ENCODE measurements at places on chromosomes 11 and 22.

- peak; percentile 60 for DNase-seq
These were observed 20.6 kb upstream of the PLEKHB1 start for GRCh38 chr11:73625696-73626318.

DNA sequence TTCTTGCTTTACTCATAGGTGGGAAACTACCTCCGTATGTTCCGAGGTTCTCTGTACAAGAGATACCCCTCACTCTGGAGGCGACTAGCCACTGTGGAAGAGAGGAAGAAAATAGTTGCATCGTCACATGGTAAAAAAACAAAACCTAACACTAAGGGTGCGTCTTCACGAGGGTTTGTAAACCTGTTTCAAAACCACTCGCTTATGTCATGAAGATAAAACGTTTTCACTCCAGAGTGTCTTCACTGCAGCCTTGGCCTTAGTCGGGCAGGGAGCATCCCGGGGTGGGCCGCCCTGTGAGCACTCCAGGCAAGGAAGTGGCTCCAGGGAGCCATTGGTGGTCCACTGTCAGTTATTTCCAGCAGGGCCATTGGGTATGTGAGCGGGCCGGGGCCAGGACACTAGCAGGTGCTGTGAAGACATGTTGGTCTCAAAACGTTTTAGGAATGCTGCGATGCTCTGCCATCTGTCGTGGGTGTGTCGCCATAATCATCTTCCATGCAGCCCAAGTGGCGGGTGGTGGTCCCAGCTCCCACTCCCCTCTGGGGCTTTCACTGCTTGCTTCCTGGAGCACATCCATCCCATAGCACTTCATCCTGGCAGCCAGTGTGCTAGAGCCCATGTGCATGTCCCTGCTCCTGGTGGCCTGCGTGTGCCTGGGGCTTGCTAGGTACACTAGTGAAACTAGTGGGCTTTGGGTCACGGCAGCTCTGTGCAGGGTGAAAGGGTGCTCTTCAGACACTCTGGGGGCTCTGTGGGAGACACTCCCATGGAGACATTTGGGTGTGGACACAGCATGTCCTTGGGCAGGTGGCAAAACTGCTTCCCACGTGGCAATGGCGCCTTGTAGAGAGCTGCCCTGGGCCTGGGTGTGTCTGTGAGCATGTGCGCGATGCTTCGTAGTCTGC is 5.2 kb downstream of the SMARCB1 start:
- DNase-seq = no peak

DNA sequence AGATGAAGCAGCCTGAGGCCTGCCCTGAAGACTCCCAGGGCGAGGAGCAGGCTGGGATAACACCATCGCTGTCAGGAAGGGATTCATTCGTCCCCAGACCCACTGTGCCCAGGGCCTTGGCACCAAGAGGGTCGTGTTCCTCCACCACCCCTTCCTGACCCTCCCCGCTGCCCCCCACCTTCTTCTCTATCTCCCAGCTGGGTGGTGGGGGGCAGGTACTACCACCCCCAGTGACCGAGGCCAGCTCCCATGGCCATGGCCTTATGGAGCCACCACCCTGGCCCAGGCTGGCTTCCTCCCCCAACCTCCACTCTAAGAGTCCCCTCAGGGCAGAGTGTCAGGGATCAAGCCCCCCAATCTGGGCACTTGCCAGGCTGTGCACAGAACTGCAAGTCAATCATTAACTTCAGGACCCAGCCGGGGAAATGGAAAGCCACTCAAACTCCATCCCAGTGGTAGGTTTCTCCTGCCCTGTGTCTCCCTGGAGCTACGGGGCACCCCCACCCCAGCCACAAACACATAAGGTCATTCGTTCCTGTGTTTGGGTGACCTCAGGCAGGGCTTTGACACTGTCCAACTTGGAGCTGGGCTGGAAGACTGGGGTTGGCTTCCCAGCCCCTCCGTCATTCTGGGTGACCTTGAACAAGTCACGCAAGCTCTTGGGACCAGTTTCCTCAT is 33.3 kb upstream of the WNT11 start:
- no peak for DNase-seq

GRCh38 chr22:41596776-41597634 is 7.4 kb upstream of the PMM1 start:
- DNase-seq = no peak

DNA sequence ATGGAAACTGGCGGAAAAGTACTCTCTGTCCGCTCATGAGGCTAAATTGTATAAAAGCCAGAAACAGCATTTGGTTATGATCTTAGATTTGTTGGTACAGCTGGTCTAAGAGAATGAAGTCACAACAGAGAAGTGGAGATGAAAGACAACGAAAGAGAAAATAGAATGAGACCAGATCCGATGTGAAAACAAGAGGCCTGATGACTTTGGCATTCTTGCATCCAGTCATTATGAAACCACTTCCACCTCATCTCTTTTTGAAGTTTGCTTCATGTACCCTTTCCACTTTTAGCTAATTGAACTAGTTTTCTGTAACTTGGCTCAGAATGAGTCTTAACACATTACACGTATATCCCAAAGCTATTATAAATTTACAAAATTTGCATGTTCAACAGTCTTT is 1431.7 kb downstream of the LRRC4C start:
- DNase-seq = no peak

DNA sequence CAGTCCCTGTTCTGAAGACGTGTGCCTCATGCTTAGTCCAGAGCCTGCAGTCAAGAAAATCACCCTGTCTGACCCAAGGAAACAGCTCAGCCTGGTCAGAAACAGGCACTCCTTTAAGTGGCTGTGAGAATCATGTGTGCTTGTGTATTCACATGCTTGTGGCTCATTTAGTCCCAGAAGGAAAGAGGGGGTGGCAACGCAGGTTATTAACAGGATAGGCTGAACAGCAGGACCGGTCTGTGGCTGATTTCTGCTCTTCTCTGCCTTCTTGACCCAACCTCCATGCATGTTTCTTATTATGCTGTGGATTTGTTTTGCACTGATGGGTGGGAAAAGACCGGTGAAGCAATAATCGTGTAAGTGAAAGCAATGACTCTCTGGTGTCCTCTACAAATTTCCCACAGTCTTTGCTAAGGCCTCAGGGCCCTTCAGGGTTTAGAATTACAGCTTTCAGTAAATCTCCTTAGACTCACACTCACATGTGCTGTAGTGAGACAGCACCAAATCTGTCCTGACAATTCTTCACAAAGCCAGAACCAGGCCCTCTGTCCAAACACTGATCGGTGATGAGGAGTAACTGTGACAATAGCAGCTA is 288.1 kb downstream of the ETS1 start:
- DNase-seq = no peak

GRCh38 chr11:726278-727220 is 20.5 kb downstream of the EPS8L2 start:
- DNase-seq = no peak

DNA sequence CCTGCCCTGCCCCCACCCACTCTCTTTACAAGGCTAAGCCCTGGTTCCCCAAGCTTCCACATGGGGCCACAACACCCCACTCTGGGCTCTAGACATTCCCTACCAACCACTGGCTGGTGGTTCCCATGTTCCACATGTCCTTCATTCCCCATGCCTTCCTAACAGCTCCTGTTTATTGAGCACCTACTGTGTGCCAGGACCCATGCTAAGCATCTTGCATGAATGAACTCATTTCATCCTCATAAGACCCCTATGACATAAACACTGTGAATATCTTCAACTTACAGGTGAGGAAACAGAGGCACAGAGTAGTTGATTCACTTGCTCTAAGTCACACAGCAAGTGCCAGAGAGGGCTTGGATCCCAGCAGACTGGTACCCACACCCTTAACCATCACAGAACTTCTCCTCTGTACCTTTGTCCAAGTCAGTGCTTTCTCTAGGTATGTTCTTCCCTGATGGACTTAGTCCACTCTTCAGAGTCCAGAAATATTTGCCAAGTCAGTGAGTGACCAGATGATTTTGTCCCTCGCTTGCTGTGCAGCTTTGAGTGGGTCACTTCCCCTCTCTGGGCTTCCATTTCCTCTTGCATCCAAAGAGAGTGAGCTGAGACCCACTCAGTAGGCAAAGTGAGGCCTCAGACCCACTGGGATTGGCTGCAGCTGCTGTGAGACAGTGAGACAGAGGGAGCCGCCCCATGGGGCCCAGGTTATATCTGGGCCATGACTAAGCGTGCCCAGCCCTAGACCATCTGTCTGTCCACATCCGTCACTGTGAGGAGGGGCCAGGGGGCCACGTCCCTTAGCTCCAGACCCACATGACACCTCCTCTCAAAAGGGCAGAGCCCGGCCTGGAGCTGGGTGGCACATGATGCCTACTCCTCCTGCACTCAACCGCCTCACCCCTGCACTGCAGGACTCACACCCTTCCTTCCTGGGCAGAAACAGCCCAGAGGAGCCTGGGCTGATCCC is 132.4 kb downstream of the MN1 start:
- no peak for DNase-seq

DNA sequence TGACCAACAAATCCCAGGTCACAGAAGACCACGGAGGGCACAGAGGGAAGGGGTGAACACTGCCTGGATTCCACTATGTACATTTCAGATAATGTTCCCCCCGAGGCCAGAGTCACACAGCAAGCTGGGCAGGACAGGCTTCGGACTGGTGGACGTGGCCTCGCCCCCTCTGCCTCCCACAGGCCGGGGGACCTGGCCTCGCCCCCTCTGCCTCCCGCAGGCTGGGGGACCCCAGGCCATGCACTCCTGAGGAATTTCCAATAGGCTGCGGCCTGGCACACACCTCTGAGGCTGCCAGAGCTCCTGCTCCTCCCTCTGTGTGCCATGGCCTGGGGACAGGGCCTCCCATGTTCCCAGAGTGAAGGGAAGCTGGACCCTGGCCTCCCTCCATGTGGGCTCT is 1352.8 kb downstream of the BRD1 start:
- DNase-seq = no peak

DNA sequence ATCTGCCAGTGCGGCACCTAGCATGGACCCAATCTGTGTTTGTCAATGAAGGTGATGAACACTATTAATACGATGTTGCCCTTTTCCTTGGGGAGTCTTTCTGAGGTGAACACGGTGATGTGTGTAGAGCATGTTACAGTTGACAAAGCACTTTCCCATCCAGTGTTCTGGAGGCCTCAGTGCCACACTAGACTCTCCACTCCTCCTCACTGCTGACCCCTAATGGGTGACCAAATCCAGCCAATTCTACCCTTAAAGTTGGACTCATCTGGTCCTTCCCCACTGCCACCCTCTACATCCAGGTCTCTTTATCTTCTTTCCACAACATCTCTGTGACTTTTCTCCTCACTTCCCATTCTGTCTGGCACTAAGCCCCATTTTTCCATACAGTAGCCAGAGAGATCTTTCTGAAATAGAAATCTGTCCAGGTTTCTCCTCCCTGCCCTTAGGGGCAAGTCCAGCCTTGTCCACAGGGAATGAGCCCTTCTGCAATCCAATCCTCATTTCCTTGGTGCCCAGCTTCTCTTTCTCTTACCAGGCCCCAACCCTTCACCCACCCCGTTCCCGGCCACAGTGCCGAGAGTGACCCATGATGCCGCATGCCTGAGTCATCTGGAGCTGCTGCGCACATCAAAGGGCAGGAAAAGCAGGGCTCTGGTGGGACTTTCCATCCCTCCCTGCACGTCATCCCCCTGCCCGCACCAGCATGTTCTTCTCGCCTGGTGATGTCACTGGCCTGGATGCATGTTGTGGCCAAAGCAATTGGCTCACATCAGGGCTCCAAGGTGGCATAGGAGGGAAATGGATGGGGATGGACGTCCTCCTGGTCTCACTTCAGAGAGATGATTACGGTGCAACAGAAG is 64.2 kb downstream of the RASSF10 start:
- no peak for DNase-seq

- DNase-seq = no peak
These were observed 26.2 kb downstream of the OR10A6 start for GRCh38 chr11:7904917-7905316.

- DNase-seq = no peak
These were observed 69.2 kb downstream of the COMMD9 start for GRCh38 chr11:36219996-36220395.

DNA sequence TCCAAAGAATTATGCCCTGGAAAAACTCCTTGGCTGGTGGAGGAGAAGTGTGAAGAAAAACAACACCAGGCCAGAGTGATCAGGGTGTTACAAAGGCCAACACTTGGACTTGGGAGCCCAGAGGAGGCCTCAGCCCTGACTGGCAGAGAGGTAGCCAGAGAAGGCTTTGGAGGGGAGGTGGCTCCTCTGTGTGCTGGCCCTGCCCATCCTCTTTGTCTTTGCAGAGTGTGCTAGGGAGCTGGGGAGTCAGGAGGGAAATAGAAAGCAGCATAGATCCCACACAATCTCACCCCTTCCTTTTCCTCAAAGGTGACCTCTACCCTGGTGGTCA is 12.0 kb upstream of the P2RY6 start:
- DNase-seq = no peak

- no peak for DNase-seq
These were observed 840 bp downstream of the VPREB3 start for GRCh38 chr22:23753385-23753784.

- DNase-seq = no peak
These were observed 46.1 kb upstream of the BLID start for GRCh38 chr11:122162095-122162494.

GRCh38 chr11:14703731-14704130 is 60.1 kb downstream of the PDE3B start:
- no peak for DNase-seq

GRCh38 chr11:107331728-107332127 is 125.9 kb downstream of the CWF19L2 start:
- no peak for DNase-seq

- no peak for DNase-seq
These were observed 18.6 kb upstream of the ARAP1 start for GRCh38 chr11:72770799-72771198.

GRCh38 chr11:2508793-2509192 is 64.0 kb downstream of the KCNQ1 start:
- DNase-seq = no peak

GRCh38 chr11:69491071-69492031 is 9.9 kb downstream of the LINC01488 start:
- DNase-seq = no peak

- no peak for DNase-seq
These were observed 20.3 kb downstream of the DKK3 start for GRCh38 chr11:11988099-11988651.

GRCh38 chr11:75719340-75720239 is 2.0 kb downstream of the MOGAT2 start:
- DNase-seq = no peak

- no peak for DNase-seq
These were observed 194.5 kb downstream of the SNX19 start for GRCh38 chr11:130721736-130722135.

DNA sequence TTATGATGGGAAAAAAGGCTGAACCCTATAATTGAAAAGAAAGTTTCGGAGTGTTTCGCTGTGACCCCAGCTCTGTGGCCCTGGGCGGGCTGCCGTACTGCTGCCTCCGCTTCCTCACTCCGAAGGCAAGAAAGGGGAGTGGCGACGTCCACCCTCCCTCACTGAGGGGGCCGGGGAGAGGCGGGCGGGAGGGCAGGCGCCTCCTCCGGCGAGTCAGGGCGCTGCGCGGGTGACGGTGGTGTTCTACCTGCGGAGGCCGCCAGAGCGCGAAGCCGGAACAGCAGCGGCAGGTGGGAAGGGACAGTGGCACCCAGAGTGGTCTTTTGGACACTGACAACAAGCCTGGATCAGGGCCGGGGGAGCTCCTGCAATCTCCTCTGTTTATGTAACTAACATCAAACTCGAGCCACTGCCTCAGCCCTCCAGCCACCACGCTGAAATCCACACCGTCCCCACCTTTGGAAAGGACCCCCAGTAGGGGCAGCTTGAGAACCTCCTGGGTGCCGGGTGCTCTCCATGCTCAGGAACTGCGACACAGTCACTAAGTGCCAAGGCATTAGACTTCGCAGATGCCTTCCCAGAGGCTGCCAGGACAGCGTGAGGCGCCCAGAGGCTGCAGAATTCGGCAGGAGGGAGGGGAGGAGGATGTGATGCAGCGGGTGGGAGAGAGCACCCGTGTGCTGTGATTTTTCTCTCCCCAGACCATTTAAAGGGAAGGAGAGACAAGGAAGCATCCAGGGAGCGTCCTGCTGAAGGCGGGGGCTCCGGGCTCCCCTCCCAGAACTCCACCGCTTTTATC is 25.5 kb downstream of the BID start:
- DNase-seq = no peak

Data from stimulated activated CD4-positive, alpha-beta T cell treated with anti-CD3 and anti-CD28 coated beads, Interleukin-12 subunit alpha, Interleukin-12 subunit beta, amount 100 ng/mL, for 24 hours (primary cell).